ENCODE measurements at places on chromosomes 1 and 21.

DNA sequence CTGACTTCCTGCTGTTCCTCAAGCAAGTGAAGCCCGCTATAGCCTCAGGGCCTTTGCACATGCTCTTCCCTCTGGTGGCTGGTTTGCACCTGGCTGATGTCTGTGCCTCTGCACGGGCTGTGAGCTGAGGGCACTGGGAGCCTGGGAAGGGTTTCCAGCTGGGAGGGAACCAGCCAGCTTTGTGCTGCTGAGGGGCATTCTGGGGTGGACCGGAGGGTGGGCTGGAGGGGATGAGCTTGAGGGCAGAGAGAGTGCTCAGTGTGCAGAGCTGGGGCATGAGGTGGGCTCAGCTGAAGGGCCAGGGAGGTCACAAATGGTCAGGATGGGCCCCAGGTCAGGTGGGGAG lies 305.7 kb downstream of the MATN1 start:
- no peak for DNase-seq

GRCh38 chr1:237894131-237894530 lies 3.4 kb upstream of the ZP4 start:
- no peak for DNase-seq

- no peak for DNase-seq
These were observed 8.2 kb upstream of the RGSL1 start for GRCh38 chr1:182441719-182442118.

DNA sequence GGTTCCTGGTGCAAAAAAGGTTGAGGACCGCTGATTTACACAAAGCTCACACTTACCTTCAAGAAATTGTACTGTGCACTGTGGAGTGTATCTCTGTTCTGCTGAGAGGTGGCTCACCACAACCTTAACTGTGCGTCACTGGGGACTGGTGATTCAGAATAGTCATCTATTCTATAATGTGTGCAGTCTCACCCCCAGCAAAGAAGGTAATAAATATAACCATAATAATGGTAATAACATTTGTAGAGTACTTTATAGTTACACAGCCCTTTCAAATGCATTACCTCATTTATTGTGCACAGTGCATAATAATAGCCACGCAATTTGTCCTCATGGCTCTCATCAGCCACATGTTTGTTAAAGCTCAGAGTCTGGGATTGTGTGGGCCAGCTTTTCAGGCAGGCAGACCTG lies 59.4 kb upstream of the DUSP10 start:
- no peak for DNase-seq

GRCh38 chr1:203036135-203036534 lies 9.8 kb downstream of the PPFIA4 start:
- no peak for DNase-seq

GRCh38 chr1:209389258-209389657 lies 194.3 kb upstream of the CAMK1G start:
- peak; percentile 99 for DNase-seq

DNA sequence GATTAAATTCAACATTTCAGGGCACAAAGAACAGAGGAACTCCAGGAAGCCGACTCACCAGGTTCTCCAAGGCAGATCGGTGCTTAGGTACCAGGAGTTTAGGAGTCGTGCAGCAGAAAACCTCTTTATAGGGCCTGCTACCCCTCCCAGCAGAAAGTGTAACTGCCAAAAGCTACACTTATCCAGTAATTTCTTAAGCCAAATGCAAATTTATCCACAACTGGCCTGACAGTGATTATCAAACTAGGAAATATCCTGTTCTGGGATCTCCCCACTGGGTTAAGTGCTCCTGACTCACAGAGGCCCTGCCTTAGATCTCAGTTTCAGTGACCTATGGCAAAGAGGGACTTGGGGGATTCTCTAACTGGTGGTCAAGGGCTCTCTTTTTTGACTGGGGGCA lies at the start of gene SPRR2F:
SPRR2F (minus strand) TSS at position 101 of the 400 bp plus-strand sequence. CDS start 783 bp downstream, outside the sequence.
- peak; percentile 31 for DNase-seq

GRCh38 chr1:224132901-224133300 lies 19.0 kb downstream of the FBXO28 start:
- peak; percentile 93 for DNase-seq

Data from epithelial cell of esophagus (primary cell).